ENCODE measurements at places on chromosomes 12 and 14.

GRCh38 chr12:4051596-4051995 lies 178.4 kb upstream of the PARP11 start:
- DNase-seq = no peak

- DNase-seq = peak; percentile 45
Observed at GRCh38 chr14:54893151-54893760, 9.4 kb downstream of the GCH1 start.

GRCh38 chr12:8078398-8078797 lies 3.7 kb upstream of the NECAP1 start:
- no peak for DNase-seq

- DNase-seq = no peak
Observed at GRCh38 chr12:114762490-114763110, 78.6 kb upstream of the TBX3 start.

GRCh38 chr14:37115406-37115805 lies 57.0 kb downstream of the SLC25A21 start:
- no peak for DNase-seq

- no peak for DNase-seq
Observed at GRCh38 chr12:5577741-5578140, 145.8 kb downstream of the NTF3 start.

DNA sequence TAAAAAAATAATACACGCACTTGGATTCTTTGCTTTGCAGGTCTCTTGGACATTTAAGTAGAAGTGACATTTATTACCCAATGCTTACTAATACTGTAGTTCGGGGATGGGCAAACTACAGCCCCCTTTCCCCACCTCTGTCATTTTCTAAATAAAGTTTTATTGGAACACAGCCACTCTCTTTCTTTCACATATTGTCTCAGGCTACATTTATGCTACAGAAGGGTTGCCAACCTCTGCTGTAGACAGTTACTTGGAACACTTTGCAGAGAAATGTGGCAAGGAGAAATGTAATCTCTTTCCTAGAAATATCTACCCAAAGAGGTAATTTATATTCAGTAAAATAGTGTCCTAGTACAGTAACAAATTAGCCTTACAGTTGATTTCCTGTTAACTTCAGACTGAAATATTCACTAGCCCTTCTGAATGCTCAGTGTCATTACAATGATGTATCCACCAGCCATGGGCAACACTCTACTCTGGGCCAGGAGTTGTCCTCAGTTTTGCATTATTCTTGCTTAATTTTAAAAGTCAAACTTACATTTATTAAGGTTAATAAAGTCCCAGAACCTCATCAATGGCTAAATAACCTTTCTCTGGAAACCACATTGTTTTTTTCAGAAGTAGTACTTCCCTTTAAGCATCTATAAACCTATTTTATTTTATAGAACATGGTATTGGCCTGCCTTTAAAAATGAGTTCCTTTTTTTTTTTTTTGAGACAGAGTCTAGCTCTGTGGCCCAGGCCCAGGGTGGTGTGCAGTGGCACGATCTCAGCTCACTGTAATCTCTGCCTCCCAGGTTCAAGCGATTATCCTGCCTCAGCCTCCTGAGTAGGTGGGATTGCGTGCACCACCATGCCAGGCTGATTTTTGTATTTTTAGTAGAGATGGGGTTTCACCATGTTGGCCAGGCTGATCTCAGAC lies 269.6 kb upstream of the AMIGO2 start:
- DNase-seq = no peak

DNA sequence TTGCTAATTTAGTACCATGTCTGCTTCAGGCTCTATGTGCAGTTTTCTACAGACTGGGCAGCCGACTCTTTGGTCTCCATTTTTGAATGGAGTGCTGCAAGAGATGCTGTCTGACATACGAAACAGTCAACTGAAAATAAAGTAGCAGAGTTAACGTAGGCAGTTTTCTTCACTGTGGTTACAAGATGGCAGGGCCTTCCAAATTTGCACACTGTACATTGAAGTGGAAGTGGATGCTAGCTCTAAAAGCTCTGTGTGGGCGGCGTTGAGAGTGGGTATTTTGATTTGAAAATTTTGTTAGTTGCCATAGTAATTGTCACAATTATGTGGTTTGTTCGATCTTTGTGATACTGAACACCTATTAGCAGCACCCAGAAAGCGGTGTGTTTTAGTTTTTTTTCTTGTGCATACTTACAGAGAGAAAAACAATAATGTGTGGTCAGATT lies 154.9 kb upstream of the ATP2B1 start:
- no peak for DNase-seq

GRCh38 chr14:69808919-69809808 lies 12.1 kb upstream of the SLC10A1 start:
- no peak for DNase-seq

GRCh38 chr12:45234139-45234865 lies 18.4 kb downstream of the ANO6 start:
- no peak for DNase-seq

- no peak for DNase-seq
Observed at GRCh38 chr12:28479683-28480082, 289.4 kb downstream of the CCDC91 start.

DNA sequence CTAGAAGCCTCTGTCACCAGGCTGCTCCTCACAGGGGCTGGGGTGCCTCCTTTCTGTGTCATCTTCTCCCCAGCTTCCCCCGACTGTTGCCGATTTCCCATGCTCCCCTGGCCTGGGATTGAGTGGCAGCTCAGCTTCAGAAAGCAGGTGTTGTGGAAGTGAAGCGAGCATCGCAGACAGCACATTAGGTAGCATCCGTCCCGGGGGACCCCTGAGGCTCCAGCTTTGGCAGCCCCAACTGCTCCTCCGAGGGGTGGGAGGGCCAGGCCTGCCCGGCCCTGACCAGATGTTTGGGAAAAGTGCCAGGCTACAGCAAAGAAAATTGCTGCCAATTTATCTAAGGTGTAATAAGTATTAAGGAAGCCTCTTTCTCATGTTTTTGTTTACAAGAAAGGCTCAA lies 1045.6 kb downstream of the BCL11B start:
- DNase-seq = no peak

GRCh38 chr14:65962952-65963351 lies 523.2 kb upstream of the CCDC196 start:
- DNase-seq = no peak

- DNase-seq = no peak
Observed at GRCh38 chr14:98345161-98345560, 926.8 kb downstream of the BCL11B start.

- no peak for DNase-seq
Observed at GRCh38 chr14:24130717-24131548, 474 bp downstream of the FITM1 start.

DNA sequence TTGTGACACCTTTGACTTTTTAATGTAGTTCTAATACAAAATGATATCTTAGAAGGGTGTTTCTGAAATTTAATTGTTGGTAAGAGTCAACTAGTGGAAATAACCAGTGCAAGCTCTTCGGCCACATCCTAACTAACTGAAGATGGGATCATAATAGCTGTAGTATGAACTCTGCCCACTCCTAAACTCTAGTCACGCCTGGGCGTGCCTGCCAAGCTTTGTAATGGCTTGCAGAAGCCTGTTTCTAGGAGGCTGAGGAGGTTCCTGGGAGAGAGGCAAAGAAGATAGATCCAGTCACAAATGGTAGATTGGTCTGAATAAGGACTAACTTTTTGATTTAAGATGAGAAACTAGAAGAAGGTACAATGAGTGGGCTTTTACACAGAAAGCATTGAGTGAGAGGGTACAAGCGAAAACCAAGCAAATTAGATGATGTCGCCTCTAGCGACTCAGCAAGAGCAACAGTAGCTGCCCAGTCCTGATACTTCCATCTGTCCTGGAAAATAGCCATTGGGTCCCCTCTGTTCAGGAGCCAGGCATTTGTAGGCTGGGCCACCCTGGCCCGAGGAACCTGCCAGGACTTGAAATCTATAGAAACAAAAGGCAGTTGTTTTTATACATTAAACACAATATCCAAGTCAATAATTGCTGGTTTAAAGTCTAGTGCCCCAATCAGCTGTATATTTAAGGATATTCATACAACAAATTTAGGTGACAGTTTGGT lies 148.8 kb downstream of the SLC38A4 start:
- no peak for DNase-seq

- DNase-seq = no peak
Observed at GRCh38 chr12:54126029-54126695, 62.6 kb downstream of the SMUG1 start.

DNA sequence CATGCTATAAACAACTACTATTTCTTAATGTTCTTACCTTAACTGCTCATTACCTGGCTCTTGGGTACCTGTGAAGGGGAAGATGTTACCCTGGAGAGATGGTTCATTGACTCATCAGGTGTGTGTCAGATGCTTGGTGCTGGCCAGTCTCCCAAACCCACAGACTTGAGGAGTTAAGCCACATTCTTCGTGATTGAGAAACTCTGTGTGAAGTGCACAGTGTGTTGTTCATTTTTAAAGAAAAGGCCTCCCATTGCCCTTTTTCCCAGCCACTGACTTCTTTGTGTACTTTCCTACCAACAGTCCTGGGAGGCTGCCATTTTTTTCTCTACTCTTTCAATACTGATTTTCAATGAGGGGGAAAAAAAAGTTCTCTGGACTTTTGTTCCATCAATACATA lies 3.2 kb downstream of the MGST1 start:
- DNase-seq = no peak

GRCh38 chr12:15757553-15758255 lies 31.5 kb downstream of the EPS8 start:
- no peak for DNase-seq

- peak; percentile 34 for DNase-seq
Observed at GRCh38 chr14:74217672-74218448, 21.4 kb upstream of the VSX2 start.

DNA sequence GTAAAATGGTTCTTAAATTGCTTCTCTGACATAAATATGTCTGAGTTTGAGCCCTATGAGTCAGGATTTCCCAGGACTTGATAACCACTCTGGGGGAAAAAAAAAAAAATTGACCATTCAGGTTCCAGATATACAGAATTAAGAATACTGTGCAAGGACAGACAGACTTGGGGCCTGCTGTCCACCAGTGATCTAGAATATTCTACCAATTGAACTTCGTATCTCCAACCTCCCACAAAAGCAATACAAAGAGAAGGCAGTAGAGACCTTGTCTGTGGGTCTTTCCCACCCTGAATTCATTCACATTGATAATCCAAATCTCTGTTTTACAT lies 4.1 kb downstream of the SINHCAF start:
- peak; percentile 64 for DNase-seq

DNA sequence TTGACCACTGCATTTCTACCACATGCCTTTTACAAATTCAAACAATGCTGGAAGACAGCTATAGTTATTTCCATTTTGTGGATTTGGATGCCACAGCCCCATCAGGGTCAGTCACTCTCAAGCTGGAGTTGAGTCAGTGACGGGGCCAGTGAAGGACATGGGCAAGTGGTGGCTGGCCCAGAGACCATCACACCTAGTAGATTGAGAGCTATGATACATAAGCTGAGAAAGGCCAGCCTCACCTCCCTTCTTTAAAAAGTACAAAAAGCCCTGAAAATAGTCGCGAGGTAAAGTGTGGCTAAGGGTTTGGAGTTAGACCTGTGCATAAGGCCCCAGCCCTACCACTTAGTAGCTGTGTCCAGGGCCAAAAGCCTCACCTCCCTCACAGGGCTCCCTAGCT lies 4.1 kb downstream of the KCTD10 start:
- DNase-seq = no peak

- DNase-seq = peak; percentile 67
Observed at GRCh38 chr12:56151672-56152131, 685 bp upstream of the MYL6B start.

GRCh38 chr14:64503434-64504309 lies at the start of gene ZBTB25:
TSS of gene ZBTB25 (minus strand) at chr14:64503838. CDS start at chr14:64490533, 13,305 bp downstream.
- peak; percentile 60 for DNase-seq

GRCh38 chr14:56720703-56721460 lies 89.4 kb downstream of the OTX2 start:
- no peak for DNase-seq

- peak; percentile 74 for DNase-seq
Observed at GRCh38 chr12:107912421-107913004, 138.0 kb downstream of the ASCL4 start.

GRCh38 chr12:117313926-117314325 lies 47.5 kb downstream of the NOS1 start:
- DNase-seq = no peak

DNA sequence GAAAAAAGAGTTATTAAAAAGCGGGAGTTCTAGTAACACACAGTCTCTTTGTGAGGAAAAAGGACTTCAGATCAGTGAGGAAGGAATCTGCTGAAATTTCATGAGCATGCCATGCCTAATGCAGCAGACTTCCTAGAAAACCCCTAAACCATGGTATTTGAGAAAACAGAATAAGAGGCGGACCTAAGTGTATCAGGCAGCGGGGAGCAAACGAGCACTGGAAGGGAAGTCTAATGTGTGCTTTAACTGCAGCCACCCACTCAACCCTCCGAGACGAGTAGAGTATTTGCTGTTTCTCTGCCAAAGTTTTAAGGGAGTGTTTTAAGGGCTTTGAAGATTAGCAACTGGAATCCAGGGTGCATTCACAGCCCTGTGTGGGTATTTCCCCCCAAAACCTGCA lies 36.5 kb downstream of the ACADS start:
- no peak for DNase-seq

All from hematopoietic multipotent progenitor cell treated with erythropoietin and hydrocortisone succinate and interleukin-3 and kit ligand, for 17 days (in vitro differentiated cells).